Activated T-cell treated with anti-CD3 and anti-CD28 coated beads, Interleukin-2, amount 50 U/mL, for 1 hour (primary cell): ENCODE measurements at places on chromosomes 16 and 17.

GRCh38 chr16:19583665-19584300 is 28.3 kb downstream of the VPS35L start:
- DNase-seq, result no peak

DNA sequence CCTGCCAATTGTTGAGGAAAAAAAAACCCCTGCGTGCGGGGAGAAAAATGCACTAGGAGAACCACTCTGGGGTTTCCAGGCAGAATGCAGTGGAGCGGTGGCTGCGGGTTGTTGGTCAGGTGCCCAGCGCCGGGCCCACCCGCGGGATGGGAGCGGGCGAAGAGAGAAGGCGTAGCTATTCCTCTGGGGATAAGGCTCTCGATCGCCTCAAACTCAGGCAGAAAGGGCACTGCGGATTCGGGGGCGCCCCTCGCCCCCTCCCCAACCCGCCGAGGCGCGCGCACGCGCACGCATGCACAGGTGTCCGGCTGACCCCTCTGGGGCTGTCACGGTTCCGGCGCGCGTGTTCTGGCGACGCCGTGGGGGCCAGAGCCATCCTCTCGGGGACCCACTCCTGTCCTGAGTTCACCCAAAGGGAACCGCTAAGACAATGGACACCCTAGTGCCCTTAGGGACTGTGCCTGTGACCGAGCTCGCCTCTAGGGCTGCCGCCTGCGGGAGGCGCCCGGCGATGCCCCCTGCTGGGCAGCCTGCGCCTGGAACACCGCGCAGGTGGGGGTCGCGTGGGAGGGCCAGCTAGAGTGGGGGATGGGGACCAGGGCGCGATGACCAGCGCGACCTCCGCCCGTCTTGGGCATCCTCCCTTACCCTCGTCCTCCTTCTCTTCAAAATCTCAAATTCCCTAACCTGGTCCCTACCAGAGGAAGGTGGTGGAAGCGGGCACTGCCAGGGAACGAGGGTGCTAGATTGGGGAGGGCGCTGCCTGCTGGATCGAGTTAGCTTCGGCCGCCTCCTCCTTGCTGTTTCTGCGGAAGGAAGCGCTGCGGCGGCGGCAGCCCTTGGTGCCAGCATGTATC is 14.4 kb upstream of the CBX8 start:
- peak; percentile 52 for DNase-seq

DNA sequence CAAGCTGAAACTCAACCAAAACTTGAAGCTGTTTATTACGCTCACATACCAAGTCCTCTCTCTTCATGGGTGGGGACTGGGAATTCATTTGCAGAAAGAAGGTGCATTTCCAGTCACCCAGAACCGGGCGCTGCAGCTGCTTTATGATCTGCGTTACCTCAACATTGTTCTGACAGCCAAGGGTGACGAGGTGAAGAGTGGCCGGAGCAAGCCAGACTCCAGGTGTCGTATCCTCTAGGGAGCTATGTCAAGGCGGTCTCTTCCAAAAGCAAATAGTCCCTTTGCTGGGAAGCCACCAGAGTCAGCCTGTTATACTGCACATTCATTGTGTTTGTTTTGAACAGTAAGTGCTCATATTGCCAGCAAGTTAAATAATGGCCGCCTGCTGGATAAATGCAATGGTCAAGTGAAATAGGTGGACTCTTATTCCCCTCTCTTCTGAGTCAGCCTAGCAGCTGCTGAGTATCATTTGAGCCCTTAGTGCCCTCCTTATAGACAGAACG is 12.7 kb downstream of the COG1 start:
- DNase-seq, result no peak

DNA sequence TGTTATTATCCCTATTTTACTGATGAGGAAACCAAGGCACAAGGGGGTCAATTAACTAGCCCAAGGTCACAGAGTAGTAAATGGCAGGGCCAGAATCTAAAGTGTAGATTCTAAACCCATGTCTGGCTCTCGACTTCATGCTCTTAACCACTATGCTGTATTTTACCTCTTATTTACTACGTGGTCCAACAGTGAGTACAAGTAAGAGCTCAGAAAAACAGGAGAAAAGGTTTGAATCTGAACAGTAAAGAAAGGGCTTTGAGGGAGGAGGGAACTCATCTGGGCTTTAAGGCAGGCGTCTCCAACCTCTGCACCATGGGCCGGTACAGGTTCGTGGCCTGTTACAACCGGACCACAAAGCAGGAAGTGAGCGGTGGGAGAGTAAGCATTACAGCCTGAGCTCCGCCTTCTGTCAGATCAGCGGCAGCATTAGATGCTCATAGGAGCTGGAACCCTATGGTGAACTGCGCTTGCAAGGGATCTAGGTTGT is 62.9 kb downstream of the SMURF2 start:
- DNase-seq, result peak; percentile 56

GRCh38 chr17:17564896-17565295 is 26.6 kb downstream of the PEMT start:
- DNase-seq, result no peak

DNA sequence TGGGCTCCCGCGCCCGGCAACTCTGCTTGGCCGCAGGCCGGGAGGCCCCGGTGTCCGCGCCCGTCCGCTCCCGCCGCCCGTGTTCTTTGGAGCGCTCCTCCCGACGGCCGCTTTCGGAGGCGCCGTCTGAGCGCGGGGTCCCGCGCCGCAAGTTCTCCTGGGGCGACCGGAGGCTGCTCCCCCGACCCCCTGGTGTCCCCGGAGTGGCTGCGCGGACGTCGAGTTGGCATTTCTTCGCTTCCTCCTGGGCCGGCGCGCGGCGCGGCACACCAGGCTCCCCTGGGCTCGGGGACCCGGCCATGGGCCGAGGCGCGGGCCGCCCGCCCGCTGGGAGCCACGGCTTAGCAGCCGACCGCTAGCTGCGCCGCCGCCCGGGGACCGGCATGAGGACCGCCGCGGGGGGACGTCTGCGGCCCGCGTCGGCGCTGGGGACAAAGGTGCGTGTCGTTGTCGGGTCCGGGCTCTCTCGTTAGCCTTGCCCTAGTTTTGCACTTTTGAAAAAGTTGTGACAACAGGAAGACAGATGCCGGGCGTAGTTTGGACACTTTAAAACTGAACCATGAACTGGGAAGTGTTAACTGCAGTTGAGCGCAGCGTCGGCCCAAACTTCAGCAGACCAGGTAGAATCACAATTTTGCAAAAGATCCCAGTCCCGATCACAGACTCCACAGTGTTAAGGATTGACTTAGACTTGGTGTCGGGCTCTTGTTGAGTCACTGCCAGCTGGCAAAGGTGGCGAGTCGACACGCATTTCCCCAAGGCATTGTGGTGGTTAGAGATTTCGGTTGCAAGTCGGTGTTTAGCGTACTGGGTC is 700 bp downstream of the UBN1 start:
- no peak for DNase-seq

DNA sequence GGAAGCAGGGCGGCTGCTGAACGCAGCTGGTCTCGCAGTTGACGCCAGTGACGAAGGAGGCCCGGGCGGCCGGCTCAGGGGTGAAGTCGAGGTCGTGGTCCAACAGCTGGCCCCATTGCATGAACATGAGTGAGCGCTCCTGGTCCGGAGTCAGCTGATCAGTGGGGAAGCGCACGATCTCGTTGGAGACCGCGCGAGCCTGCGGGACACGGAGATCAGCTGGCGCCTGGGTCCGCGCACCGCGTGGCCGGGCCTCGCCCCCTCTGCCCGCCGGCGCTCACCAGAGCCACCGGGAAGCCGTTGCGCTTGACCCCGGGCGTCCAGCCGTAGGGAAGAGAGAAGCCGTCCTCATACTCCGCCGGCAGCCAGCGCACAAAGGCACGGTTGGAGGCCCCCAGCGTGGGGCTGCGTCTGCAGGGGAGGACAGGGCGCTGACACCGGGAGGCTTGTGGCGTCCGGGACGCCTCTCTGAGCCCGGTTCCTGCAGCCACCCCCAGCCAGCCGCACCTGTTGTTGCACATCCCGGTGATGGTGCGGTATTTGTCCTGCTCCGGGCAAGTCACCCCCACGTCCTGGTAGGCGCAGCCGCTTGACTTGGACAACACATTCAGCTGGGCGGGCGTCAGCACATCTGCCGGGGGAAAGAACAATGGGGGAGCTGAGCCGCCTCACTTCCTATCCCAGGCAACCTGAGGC is 1.6 kb downstream of the MPO start:
- no peak for DNase-seq

GRCh38 chr17:28133562-28133970 is 91.1 kb downstream of the NLK start:
- DNase-seq, result no peak

DNA sequence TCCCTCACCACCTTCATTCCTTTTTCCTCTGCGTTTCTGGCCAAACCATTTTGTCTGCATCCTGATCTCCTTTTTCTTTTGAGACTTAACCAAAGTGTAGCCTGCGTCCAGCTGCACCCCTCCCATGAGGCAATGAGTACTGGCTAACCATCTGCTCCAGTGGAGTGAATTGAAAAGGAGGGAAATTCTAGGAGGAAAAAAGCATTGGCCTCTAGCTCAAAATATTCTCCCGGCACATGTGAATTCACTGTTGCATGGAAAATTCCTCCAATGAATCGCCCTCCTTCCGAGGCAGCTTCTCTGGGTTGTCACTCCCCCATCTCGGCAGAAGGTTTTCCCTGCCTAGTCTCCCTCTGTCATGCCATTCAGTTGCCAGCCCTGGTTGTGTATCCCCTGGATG is 5.6 kb downstream of the RAP1GAP2 start:
- no peak for DNase-seq

DNA sequence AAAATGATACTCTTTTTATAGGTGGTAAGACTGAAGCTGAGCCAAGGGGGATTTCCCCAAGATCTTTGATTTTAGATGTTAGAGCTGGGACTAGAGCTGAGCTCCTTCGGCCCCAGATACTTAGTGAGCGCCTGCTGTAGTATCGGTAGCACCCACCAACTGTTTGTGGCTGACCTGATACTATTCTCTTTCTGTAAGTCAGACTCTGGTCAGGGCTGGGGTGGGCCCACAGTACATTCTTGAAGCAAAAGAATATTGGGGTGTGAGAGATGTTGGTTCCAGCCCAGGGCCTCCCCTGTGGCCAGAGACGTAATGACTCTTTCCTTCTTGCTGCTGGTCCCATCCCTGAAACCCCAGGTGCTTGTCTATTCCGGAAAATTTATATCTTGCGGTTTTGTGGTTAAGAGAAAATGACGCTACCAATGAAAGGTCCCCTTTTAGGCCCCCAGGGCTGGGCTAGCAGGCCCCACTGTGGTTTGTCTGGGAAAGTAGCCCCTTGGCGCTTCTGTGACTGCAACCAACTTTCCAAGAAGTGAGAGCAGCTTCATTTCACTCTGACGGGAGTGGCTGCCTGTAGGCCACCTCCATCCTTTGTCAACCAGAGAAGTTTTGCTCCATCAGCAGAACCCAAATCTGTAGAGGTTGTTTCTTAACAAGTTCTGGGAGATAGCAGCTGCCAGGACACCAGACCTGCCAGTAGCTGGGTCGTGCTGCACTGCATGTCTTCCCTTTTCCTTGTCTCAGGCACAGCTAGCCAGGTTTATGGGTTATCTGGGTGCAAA is 86.4 kb upstream of the LGALS9 start:
- DNase-seq, result peak; percentile 34

DNA sequence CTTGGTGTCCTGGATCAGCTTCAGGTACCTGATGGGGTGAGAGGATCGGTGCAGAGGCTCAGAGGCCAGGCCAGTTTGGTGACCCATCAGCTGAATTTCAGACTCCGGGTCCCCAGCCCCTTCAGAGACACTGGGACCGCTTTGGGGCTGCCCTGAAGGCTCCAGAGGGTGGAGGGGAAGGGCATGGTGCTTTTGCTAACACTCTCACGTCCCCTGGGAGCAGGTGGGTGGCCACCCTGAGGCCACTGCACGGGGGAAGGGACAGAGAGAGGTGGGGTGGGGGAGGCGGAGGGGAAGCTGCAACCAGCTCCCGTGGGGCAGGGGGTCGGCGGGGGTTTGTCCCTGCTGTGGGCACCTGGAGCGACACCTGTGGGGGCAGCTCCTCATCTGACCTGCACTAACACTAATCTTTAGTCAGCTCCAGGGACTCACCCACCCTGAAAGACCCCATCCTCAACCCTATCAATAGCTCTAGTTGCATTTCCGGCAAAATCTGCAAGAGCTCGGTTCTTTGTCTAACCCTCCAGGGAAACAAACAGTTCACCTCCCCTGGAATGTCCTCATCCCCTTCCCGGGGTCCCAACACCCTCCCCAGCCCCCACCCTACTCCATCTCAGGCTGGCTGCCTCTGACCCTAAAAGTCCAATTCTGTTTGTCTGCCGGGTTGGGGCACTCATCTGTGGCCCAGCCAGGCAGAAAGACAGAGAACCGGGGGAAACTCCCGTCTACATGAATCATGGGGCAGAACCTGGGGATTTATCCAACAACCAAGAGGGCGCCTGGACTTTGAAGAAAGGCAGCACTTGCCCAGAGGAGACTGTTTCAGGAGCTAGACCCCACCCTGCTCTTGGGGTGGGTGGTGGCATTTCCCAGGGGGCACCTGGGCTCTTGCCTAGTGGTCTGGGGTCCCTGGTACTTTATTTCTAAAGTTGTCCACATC is 91.9 kb upstream of the CBX4 start:
- no peak for DNase-seq

- DNase-seq, result no peak
Observed at GRCh38 chr17:348012-348411, 4.6 kb downstream of the RPH3AL start.

- no peak for DNase-seq
Observed at GRCh38 chr17:1894753-1895339, 65.0 kb downstream of the RPA1 start.

DNA sequence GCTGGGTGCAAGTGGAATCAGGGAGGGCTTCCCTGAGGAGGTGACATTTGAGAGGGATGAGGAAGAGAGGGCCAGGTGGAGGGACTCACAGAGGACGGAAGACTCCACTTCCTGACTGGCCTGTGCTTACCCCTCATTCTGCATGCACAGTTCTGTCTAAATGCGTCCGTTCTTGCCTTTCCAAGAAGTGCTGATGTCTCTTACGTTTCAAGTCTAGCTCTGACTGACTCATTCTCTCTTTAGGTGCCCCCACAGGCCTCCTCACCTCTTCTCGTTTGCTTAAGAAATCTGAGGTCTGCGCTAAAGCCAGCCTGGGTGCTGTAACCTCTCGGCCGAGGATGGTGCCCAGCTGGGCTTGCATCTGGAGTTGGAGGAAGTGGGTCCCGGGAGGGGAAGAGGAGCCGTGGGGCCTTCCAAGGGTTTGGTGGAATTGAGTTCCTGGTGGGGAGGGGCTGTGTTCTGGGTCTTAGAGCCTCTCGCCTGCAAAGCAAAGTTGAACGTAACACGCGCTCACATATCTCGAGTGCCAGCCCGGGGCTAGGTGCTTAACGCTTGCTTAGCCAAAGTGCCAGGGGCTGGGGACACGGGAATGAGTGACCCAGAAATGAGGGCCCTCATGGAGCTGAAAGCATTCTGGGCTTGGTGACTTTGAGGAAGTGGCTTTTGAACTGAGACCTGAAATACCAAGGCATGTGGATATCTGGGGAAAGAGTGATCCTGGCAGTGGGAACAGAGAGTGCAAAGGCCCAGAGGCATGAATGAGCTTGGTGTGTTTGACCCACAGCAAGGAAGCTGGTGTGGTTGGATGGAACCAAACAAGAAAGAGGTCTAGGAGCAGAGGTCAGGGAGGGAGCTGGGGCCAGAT is 4.8 kb downstream of the IL4R start:
- DNase-seq, result peak; percentile 72
